WERI-Rb-1 (cell line): ENCODE measurements at places on chromosomes 7 and 10.

DNA sequence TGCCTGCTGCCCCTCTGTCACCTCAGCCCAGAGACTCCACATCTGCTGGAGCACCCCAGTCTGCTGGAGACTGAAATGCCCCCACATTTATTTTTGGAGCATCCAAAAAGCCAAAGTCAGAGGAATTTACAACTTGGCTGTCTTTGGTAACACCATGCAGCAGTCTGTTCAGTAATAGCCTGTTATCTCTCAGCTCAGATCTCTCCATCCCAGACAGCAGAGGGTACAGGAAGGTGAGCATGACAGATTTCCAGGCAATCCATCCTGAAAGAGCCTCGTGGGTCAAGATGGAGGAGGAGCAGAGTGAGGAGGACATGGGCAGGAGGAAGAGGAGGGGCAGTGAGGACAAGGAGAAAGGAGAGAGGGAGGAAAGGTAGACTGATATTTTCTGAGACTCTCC lies 55.9 kb downstream of the GRID1 start:
- DNase-seq: no peak

DNA sequence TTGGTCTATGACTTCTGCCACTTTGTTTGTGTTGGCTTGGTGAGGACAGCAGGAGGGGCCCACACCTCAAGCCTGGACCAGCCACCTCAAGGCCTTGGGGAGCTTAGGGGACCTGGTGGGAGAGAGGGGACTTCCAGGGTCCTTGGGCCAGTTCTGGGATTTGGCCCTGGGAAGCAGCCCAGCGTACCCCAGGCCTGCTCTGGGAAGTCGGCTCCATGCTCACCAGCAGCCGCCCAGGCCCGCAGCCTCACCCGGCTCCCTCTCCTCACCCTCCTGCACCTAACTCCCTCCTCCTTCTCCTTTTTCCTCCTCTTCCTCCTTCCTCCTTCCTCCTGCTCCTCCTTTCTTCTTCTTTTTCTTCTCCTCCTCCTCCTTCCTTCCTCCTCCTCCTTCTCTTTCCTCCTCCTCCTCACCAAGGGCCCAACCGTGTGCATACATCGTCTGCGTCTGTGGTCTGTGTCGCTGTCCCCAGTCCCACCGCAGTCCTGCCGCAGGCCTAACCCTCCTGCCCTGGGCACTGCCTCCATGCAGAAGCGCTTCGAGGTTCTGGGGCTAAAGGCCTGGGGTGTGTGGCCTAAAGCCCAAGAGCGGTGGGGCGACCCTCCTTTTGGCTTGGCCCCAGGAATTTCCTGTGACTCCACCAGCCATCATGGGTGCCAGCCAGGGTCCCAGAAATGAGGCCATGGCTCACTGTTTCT lies 5.3 kb downstream of the EN2 start:
- no peak for DNase-seq

GRCh38 chr10:6936931-6937330 lies 356.9 kb upstream of the PRKCQ start:
- DNase-seq: no peak

- DNase-seq: peak; percentile 13
Measured at GRCh38 chr10:112872728-112873127, 77.3 kb upstream of the TCF7L2 start.

DNA sequence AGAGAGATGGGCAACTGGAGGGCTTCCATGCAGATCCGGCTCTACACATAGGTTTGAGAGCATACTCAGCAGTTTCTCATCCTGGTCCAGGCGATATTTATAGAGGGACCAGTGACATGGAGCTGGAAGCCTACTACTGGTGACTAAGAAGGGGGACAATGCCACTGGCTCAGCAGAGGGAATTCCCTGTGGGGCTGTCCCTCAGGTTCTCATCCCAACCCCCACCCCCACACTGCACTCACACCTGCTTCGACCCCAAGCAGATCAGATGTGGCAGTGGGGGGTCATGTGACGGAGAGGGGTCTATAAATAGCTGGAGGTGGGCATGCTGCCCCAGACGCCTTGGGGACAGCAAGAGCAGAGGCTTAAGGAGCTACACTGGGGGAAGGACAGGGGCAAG lies at the start of gene CLCN1:
CLCN1 (plus strand) TSS at position 336 of the 400 bp plus-strand sequence. CDS start 102 bp downstream, outside the sequence.
- DNase-seq: no peak

GRCh38 chr7:98283127-98283886 lies 1.8 kb downstream of the BRI3 start:
- DNase-seq: no peak

GRCh38 chr10:7576340-7576739 lies 90.4 kb downstream of the ITIH5 start:
- DNase-seq: no peak

GRCh38 chr7:37694208-37695094 lies 10.9 kb downstream of the GPR141 start:
- DNase-seq: no peak

DNA sequence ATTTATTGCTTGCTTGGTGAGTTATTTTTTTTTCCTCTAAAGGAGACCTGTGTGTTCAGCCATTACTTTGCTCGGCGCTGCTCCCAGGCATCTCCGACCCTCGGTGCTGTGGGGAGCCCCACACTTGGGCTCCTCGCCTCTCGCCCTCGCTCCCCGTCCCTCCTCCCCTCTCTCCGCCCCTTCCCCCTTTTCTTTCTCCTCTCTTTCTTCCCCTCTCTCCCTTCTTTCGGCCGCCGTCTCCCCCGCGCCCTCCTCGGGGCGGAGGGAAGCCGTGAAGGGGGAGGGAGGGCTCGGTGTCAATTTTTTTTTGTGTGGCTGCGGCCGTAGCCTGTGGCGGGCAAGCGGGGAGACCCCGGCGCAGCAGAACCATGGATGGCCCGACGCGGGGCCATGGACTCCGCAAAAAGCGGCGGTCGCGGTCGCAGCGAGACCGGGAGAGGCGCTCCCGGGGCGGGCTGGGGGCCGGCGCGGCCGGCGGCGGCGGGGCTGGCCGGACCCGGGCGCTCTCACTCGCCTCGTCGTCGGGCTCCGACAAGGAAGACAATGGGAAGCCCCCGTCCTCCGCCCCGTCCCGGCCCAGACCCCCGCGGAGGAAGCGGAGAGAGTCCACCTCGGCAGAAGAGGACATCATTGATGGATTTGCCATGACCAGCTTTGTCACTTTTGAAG lies 1.1 kb downstream of the AUTS2 start:
- peak; percentile 16 for DNase-seq

DNA sequence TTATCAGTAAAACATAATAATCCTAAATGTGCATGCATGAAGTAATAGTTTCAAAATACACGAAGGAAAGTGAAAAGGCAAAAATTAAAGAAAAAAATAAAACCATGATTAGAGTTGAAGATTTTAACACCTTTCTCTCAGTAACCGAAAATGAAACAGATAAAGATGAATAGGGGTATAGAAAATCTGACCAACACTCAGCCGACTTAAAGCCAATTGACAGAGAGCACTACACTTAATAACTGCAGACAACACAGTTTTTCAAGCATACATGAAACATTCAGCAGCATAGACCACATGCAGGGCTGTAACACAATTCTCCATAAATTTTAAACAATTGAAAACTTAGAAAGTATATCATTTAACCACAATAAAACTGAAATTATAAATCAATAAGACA lies 76.1 kb downstream of the CUBN start:
- no peak for DNase-seq

DNA sequence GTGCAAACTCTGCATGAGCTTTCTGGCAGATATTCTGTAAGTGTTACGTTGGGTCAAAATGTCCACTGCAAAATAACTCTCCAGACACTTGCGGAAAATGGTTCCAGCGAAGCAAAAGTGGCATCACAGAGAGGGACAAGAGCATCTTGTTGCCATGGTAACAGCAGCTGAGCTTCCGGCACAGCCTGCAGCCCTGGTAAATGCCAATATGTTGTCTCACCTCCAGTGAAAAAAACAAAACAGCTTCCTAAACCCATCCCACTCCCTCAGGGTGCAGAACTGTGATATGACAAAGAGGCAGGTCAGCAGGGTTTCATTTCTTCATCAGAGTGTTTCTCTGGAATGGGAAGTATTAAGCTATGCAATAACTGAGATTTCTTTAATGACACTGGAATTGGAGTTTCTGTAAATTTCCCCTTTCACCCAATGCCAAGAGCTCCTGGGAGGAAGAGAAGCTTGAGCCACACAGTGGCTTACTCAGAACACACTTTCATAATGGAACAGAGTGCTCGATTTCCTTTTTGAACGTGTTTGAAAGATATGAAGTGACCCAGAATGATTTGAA lies 65.6 kb downstream of the FOXI2 start:
- DNase-seq: no peak

- DNase-seq: no peak
Measured at GRCh38 chr10:11146402-11147171, 128.9 kb downstream of the CELF2 start.

DNA sequence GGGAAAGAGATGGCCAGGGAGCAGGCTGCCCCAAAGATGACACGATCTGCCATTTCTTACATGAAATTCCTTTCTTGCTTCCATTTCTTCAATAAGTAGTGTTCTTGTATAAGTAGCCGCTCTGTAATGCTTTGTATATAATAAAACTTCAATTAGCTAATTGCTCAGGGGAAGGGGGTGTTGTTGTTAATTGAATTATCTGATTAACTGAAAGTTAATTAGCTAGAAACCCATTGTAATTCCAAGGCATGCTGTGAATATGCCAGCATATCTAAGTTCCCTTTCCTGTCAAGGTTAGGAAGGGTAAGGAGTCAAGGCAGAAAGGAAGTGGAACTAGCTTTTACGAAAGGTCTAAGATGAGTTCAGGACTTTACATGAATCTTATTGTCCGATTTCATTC lies 765.9 kb downstream of the TYW1 start:
- no peak for DNase-seq

- DNase-seq: no peak
Measured at GRCh38 chr7:18671176-18671575, 175.6 kb downstream of the HDAC9 start.
